ENCODE measurements at places on chromosomes 13 and 19.

- DNase-seq, result no peak
These were observed 149.9 kb upstream of the SOX1 start for GRCh38 chr13:111917086-111917485.

- no peak for DNase-seq
These were observed 256.3 kb upstream of the RFC3 start for GRCh38 chr13:33561627-33562026.

DNA sequence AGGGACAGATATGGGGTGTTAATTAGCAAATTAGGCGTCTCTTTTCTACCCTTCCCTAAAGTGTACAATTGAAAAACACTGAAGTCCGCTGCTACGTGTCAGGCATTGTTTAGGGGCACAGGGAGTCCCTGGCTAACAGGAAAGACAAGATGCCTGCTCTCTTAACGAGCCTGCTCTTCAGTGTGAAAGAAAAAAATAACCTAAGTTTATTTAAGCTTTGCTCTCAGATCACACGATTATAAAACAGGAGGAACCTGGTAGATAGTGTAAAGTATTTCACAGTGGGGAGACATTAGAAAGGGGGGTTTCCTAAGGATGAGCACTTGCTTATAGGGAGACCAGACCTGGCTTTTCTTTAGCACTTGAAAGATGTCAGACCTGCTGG lies 38.7 kb downstream of the IGFL2 start:
- no peak for DNase-seq

DNA sequence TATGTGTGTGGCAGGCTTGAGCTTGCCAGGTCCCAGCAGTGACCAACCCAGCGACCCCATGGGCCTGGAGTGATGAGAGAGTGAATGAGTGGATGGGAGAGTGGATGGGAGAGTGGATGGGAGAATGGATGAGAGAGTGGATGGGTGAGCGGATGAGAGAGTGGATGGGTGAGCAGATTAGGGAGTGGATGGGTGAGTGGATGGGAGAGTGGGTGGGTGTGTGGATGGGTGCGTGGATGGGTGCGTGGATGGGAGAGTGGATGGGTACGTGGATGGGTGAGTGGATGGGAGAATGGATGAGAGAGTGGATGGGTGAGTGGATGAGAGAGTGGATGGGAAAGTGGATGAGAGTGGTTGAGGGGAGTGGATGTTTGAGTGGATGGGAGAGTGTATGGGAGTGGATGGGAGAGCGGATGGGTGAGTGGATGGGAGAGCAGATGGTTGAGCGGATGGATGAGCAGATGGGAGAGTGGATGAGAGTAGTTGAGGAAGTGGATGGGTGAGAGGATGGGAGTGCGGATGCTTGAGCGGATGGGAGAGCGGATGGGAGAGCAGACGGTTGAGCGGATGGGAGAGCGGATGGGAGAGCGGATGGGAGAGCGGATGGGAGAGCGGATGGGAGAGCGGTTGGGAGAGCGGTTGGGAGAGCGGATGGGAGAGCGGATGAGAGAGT lies 10.3 kb upstream of the TEKTIP1 start:
- no peak for DNase-seq

GRCh38 chr19:45352914-45353796 lies 12.6 kb downstream of the KLC3 start:
- DNase-seq, result no peak

DNA sequence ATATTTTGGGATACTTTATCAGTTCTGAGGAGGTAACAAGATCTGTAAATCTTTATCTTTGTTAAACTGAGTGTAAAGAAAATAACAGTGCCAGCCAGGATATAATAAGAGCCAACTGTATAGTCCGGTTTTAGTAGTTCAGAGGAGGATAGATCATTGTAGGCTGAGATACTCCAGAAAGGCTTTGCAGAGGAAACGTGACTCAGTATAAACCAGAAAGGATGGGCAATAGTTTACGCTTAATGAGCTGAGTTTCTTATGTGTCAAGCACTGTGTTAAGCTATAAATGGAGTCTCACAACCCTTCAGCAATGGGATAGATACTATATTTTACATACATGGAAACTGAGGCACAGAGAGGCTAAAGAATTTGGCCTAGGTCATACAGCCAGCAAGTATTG lies 3.8 kb downstream of the RFXAP start:
- DNase-seq, result no peak

GRCh38 chr19:58332697-58333096 lies 5.9 kb downstream of the ZSCAN22 start:
- DNase-seq, result no peak

- no peak for DNase-seq
These were observed 5.6 kb downstream of the PTOV1 start for GRCh38 chr19:49856574-49857021.

DNA sequence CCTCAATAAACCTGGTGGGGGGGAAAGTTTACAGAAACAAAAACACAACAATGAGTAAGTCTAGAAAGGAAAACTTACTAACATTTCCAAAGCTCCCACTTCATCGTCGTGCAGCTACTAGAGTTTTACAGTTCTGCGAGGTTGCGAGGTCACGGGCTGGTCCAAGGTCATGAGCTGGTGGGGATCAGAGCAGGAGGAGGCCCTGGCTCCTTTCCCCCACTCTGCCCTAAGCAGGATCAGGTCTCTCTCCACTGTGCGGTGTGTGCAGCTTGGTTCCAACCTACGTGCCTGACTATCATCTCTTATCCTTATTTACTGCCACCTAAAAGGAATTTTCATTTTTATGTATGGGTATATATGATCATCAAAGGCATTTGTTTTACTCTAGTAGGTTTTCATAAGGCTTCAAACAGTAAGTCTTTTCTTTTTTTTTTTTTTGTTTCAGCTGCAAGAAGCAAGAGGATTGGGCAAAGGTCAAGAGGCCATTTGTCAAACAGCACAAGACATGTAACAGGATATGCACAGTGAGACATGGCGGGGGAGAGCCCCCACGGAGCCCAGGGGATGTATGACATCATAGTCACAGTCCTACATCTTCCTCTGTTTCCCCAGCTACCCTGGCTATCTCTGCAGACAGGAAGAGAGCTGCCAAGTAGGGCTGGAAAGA lies 76.6 kb upstream of the POMP start:
- DNase-seq, result peak; percentile 94

DNA sequence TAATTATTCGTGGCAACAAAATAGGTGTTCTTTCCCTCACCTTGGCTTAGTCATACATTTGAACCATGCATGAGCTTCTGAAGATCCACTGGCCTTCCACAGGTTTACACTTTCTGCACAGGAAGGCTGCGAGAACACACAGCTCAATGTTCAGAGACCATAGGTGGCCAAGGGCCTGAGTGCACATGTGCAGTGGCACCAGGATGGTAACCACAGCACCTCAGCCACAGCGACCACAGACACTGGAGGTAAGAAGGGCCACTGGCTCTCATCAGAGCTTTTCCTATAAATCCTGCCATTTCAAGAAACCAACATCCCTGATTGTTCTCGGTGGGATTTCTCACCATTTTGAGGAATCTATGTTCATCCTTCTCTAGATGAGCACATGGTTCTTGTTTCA lies 1.6 kb downstream of the DCLK1 start:
- no peak for DNase-seq

GRCh38 chr19:49349567-49349966 lies 12.6 kb downstream of the TEAD2 start:
- no peak for DNase-seq

DNA sequence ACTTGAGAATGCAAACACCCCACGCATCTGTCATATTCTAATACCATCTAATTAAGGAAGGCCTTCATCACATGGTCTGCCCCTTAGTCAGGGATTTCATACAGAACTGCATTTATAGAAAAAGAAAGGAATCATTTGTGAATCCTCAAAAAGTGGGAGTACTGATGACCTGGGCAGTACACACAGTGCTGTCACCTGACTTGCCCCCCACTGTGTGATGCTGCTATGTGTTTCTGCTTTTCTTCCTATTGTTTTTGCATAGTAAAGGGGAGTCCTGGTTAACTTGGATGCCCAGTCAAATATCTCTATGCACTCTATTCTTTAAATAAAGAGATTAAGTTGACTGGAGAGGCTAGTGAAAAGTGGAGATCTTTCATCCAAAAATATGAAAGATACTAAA lies 1921.2 kb upstream of the PRR20A start:
- DNase-seq, result no peak

DNA sequence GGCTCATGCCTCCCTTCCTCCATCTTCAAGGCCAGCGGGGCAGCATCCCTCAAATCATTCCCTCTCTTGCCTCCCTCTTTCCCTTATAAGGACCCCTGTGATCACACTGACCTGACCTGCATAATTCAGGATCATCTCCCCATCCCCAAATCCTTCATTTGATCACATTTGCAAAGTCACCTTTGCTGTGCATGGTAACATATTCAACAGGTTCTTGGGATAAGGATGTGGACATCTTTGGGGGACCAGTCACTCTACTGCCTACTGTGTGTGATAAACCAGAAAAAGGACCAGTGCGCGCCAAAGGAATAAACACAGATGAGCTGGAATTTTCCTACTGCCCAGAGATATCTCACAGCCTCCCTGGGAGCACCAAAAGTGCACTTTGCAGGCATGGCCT lies 7.9 kb downstream of the OPA3 start:
- no peak for DNase-seq

DNA sequence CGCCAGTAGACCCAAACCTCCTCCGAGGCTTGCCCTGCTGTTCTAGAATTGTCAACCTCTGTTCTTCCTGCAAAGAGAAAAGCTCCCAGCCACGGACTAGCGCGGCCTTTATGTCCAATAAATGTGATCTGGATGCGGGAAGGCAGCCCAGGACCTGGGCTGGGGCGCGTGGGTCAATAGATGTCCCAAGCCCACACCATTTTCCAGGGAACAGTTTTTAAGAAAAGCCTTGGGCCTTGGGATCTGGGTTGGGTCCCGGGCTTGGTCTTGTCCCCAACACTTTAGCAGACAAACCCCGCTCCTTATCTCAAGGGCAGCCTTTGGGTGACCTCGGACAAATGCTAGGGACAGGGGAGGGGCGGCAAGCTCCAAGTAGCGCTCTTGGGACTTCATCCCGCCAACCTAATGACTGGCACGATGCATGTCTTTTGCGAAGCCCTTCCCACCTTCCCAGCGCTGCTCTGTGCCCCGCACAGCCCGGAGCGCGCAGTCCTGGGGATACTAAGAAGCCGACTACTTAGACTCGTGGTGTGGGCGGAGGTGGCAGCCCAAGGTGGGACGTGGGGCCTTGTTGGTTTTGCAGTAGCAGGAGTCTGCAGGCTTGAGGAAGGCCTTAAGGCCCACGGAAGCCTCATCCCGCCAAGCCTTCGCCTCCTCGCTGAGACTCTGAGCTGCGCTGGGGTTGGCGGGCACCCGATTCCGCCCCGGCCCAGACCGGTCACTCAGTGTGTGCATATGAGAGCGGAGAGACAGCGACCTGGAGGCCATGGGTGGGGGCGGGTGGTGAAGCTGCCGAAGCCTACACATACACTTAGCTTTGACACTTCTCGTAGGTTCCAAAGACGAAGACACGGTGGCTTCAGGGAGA lies 10.8 kb downstream of the SOX21 start:
- DNase-seq, result no peak

- peak; percentile 83 for DNase-seq
These were observed 546 bp upstream of the ZNF546 start for GRCh38 chr19:39996218-39996810.

DNA sequence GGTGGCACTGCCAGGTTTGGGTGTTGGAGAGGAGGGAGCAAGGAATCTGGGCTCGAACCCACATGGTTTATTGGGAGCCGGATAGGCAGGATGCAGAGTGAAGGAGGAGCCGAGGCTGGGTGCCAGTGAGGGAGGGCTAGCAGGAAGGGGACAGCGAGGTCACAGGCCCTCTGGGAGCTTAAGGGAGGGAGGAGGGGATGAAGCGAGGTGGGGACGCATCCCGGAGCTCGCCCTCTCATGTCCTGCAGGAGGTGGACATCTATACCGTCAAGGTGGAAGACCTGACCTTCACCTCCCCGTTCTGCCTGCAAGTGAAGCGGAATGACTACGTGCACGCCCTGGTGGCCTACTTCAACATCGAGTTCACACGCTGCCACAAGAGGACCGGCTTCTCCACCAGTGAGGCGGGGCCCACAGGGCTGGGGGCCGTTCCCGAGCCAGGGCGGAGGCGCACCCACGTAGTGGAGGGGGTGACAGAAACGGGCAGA lies 3.5 kb upstream of the ADM5 start:
- DNase-seq, result no peak

- peak; percentile 94 for DNase-seq
These were observed at the start of gene MYDGF for GRCh38 chr19:4669723-4670480. Gene MYDGF (minus strand): TSS chr19:4670342. CDS start chr19:4670334, 8 bp downstream.

DNA sequence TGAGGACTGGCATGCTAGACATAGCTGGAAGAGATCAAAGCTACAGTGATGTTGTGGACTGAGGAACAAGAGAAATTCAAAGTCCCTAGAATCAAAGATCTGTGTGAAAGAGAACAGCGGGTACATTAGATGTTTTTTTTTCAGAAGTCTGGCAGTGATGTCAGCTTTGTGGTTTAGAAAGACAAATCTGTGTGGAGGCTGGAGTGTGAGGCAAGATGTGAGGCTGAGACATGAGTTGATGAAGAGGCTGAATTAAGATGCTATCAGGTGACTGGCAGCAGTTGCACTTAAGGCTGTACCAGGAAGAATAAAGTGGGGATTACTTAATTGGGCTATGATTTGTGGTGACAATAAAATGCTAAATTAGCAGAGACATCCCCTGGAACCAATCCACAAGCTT lies 46.5 kb downstream of the DNAJC3 start:
- no peak for DNase-seq

- DNase-seq, result peak; percentile 60
These were observed 19.6 kb downstream of the MPND start for GRCh38 chr19:4362831-4363545.

DNA sequence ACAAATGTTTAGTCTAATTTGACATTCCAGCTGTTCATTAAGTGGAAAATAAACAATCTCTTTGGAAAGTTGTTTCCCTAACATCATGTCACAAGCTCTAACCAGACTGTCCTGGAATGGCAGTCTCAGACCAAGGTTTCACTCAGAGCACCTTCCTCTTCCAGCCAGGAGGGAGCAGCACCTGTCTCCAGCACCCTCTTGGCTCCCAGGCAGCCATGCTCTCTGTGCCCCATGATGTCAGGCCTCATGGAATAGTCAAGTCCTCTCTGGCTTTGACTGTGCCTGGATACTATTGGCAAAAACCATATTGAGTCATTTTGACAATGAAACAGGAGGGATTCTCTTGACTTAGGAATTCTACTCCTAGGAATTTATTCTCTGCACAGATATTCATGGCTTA lies 171.4 kb downstream of the OXGR1 start:
- peak; percentile 71 for DNase-seq
